8988T (cell line): ENCODE measurements at places on chromosomes 2 and 18.
A peak's percentile ranks its signal among the peaks of the same experiment; 100 is the strongest.

GRCh38 chr2:42129947-42130346 lies 39.2 kb upstream of the EML4 start:
- DNase-seq: no peak

- DNase-seq: no peak
Observed at GRCh38 chr2:28389399-28390240, 3.0 kb upstream of the FOSL2 start.

DNA sequence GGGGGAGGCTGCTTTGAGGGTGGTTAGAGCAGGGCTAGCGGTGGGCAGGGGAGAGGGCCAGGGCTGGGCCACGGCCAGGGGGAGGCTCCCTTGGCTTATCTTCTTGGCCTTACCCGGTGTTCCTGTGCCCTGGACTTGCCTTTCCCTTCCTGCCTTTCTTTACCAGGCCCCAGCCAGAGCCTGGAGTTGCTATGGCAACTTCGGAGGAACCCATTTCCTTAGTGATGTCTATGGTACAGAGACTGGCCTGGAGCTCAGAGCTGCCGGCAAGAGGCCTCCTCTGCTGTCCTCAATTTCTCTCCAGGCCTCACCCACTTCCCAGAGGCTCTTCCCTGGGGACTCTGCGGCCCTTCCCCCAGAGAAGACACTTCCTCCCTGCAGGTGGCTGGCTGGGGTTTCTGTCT lies 11.5 kb downstream of the SPEG start:
- peak; percentile 88 for DNase-seq

DNA sequence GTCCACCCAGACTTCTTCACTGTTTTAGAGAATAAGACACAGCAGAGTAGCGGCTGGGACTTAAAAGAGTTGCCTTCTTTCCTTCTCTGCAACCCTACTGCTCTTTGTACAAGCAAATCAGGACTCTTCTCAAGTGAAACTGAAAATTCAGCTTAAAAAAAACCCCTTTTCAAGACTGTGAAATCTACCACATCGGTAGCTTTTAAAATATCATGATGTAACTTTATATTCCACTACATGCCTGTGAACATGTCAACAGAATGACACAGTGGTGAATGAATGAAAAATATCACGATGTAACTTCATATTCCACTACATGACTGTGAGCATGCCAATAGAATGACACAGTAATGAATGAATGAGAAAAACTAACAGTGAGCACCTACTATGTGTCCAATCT lies 53.4 kb downstream of the TCF4 start:
- DNase-seq: no peak

GRCh38 chr18:78611869-78612268 lies 367.7 kb upstream of the SALL3 start:
- DNase-seq: no peak

GRCh38 chr18:67475673-67476072 lies 40.8 kb downstream of the DSEL start:
- no peak for DNase-seq

- no peak for DNase-seq
Observed at GRCh38 chr2:75079575-75079974, 119.7 kb downstream of the TACR1 start.

DNA sequence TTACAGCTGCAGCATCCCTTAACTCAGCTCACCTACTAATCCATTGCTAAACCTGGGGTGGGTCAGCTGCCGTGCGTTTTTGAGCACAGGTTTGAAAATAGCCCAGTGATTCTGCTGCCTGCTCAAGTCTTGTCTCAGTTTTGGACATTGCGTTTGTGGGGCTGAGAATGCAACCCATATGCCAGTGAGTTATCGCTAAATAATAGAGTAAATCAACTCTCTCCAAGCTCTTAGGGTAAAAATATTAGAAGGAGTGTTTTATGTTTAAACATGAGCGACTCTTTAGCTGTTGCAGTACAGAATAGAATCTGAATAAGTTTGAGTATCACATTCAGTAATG lies 2.1 kb downstream of the TSHZ1 start:
- DNase-seq: no peak

DNA sequence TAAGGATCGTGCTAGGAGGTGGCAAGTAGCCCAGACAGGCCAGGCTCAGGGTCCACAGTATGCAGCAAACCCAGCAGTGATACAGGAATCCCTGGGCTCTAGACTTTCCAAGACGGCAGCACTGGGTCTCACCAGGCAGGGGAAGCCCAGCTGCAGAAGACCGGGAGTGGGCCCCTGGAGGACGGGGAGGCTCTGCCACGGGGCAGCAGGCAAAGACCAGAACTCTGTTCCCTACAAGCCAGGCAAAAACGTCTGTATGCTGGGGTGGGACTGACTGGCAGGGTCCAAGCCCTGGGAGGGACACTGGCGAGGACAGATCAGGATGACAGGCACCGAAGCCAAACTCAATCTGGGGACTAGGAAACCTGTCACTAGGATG lies 98.9 kb upstream of the SEC11C start:
- no peak for DNase-seq

- no peak for DNase-seq
Observed at GRCh38 chr2:228655331-228655730, 473.8 kb upstream of the SPHKAP start.

GRCh38 chr2:119606674-119607073 lies 62.4 kb downstream of the CFAP221 start:
- DNase-seq: no peak

DNA sequence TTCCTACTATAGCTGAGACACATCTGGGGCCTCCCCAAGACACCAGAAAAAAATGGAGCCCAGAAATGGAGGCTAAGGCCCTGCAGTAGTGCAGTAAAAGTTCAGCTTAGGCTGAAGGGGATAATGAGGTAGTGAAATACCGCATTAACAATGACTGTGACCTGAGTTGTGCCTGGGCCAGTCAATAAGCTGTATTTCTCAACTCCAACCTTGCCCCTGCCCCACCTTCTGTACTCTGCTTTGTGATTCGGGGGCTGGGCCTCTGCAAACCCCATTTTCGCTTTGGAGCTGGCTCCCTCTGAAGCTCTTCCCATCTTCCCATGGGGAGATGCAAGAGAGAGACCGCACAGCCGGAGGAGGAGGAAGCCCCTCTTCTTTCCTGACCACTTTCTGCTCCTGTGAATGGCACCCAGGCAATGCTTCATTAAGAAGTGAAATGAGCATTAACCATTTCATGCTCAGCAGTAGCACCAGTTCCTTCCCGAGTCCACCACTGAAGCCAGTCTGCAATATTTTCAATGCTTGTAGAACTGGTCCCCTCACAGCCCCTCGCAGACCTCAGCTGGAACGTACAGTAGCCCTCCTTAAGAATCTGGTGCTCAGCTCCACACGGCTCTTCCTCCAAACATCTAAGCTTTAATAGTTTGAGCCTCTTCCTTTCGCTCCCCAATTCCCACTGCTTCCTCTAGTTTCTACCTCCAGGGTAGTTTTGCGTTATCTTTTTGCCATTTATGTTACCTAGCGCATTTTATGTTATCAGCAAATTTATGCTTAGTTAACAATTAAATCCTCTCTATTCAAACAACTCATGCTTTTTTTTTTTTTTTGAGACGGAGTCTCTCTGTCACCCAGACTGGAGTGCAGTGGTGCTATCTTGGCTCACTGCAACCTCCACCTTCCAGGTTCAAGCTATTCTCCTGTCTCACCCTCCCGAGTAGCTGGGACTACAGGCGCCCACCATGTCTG lies 32.6 kb upstream of the SCYGR1 start:
- no peak for DNase-seq

DNA sequence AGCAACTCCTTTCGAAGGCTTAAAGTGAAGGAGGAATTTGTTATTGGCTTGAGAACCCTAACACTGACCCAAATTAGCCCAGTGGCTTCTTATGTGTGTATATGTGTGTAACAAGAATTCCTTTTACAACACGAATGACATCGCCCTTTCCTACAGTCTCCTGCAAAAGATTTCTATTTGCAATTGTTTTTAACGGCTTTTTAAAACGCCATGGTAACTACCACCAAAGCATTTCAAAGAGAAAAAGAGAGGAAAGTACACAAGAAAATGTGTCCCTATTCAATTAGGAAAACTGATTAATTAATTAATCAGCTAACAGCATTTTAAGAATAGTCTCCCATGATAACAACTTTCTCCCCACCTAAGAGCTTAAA lies 58.1 kb downstream of the PAX3 start:
- DNase-seq: no peak

GRCh38 chr2:120358734-120359465 lies 13.0 kb downstream of the INHBB start:
- DNase-seq: no peak

DNA sequence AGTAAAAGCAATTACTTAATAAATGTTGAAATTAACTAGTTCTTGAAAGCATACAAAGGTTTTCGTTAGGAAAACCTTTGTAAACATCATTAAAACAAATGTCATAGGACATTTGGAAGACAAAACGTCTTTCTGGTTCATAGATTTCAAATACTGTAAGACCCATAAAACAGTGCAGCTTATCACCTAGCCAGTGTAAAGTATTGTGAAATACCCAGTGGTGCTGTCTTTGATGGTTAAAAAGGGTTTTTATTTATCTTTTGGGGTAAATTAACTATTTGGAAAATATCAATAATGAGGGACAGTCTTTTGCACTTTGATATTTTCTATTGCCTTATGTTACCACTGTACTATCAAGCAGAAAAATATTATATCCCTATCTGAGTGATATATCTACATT lies 120.0 kb upstream of the FAM98A start:
- DNase-seq: no peak

GRCh38 chr2:236541008-236541562 lies 28.5 kb upstream of the ACKR3 start:
- no peak for DNase-seq

DNA sequence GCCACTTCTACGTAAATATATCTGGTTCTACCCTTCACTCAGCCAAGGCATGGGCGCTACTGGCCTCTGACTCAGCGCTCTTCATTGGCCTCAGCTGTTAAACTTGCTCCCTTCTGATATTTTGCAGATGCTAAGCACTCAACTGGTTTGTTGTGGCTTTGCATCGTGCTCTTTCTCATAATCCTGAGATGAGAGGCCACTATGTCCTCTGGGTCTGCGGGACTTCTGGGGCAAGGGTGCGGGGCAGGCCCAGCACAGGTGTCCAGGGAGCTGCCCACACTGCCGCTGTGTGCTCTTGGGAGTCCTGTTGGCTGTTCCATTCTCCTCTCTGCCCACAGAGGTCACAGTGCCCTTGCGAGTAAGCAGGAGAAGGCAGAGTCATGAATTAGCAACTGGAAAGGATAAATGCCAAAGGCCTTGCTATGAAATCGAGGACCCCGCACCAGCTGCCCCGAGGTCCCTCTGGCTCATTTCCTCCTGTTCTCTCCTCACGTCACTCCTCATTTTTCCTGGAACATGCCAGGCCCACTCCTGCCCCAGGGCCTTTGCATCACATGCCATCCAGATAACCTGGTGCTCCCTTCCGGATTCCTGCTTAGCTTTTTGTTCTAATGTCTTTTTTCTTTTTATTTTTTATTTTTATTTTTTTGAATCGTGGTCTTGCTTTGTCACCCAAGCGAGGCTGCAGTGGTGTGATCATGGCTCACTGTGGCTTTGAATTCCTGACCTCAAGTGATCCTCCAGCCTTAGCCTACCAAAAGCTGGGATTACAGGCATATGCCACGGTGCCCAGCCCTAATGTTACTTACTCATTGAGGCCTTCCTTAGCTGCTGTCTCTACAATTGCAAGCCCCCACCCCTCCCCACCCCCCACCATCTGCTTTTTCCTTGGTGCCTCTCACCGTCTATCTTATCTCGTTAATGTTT lies 34.9 kb upstream of the MAT2A start:
- DNase-seq: no peak
